ENCODE measurements at places on chromosomes 13 and 19.
A peak's percentile ranks its signal among the peaks of the same experiment; 100 is the strongest.

DNA sequence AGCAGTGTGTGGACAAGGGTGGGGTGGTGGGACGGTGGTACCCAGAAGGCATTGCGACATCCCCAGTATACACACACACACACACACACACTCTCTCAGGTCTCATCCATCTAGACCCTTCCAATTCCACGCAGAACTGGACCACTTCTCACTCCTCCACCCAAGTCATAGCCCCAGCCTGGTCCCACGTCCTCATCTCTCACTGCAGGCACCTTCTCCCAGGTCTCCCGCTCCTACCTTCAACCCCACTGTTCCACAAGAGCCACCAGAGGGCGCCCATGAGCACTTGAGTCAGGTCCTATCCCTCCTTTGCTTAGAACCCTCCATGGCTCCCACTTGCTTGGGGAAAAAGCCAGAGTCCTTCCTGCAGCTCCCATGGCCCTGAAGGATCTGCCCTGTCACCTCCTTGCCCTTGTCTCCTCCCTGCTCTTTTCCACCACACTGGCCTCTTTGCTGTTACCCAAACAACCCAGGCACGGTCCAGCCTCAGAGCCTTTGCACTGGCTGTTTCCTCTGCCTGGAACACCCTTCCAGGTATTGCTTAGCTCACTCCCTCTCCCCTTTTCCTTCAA, 62.6 kb downstream of the IER2 start:
- DNase-seq: peak; percentile 66

- DNase-seq: no peak
Observed at GRCh38 chr13:90321281-90321931, 1026.1 kb upstream of the MIR17HG start.

GRCh38 chr19:45508861-45509691, 1.8 kb downstream of the VASP start:
- no peak for DNase-seq

DNA sequence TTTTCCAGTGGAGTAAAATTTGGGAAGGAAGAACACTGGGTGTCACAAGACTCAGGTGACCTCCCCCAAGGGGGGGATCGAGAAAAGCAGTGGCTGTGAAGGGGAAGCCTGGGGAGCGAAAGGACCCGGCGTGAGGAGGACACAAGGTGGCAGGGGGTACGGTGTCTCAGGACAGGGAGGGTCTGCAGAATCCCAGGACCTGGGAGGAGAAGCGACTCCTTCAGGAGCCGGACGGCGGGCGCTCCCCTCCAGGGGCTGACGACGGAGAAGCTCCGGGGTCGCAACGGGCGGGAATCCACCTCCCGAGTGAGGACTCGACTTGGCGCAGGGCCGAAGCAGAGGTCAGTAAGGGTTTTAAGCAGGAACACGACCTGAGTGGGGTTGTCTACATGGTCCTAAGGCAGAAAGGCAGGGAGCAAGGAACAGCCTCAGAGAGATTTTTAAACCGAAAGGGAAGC, 529 bp downstream of the ZNF836 start:
- DNase-seq: no peak

GRCh38 chr13:36907266-36907665, 12.8 kb downstream of the SMAD9 start:
- no peak for DNase-seq

Measured in activated CD4-positive, alpha-beta T cell treated with anti-CD3 and anti-CD28 coated beads for 24 hours (primary cell).